Stimulated activated memory B cell treated with anti-CD40 and anti-IgM and Interleukin-4, amounts not matched to agents 10 μg/mL and 1 μg/mL and 100 μg/mL, for 72 hours (primary cell): ENCODE measurements at places on chromosomes 7 and 10.
A peak's percentile ranks its signal among the peaks of the same experiment; 100 is the strongest.

GRCh38 chr10:3470191-3470590 lies 297.6 kb upstream of the PITRM1 start:
- no peak for ATAC-seq

DNA sequence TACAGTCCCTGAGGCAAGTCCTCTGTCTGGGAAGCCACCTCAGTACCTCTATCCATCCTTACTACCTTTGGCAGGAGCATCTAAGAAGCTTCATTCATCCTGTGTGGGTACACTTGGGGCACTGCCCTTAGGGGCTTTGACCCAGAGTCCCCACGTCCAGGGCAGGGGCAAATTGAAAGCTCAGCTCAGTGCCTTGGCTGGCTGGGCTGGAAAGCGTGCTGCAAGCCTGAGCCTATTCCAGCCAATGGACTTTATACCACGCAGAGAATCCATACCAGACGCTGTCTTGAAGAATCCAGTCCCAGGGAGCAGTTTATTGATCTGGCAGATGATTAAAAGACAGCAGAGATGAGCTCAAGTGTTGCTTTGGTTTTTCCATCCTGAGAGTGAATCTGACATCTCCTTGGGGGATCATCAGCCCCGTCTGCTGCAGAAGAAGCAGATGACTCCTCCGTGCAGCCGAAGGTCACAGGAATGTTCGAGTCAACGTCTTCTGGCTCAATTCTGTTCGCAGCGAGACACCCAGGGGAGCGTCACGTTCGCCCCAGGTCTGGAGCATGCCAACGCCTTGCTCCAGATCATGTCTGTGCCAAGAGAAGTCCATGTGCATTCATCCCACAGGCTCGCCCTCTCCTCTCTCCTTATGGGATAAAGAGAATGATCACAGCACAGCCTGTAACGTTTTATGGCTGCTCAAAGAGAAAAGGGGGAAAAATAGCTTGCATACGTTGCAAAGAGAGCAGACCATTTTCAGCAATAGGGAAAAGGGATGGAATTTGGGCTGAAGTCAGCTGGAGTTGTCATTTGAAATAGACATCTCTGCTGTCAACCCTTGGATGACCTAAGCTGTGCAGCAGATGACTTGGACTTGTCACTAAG lies 35.8 kb upstream of the LYZL1 start:
- ATAC-seq, result no peak

- ATAC-seq, result peak; percentile 75
Observed at GRCh38 chr10:30434273-30435072, 489 bp downstream of the MAP3K8 start.

DNA sequence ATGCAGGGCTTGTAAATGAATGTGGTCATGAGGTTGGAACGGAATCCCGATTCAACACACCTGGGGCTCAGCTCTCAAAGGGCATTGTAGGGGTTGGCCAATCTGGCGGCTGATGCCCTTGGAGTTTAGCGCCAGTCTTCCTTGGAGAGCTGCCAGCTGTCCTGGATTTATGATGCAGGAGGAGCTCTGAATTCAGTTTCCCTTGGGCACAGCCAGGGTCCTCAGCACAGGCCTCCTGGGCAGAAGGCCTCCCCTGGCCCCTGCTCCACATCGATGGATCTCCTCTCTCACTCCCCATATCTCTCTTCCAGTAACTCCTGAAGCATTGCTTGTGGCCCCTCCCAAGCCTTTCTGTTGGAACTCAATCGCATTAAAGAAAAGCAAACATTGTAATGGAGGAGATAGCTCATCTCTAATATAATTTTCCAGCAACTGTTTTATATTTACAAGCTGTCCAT lies 985 bp upstream of the CYTH3 start:
- no peak for ATAC-seq

DNA sequence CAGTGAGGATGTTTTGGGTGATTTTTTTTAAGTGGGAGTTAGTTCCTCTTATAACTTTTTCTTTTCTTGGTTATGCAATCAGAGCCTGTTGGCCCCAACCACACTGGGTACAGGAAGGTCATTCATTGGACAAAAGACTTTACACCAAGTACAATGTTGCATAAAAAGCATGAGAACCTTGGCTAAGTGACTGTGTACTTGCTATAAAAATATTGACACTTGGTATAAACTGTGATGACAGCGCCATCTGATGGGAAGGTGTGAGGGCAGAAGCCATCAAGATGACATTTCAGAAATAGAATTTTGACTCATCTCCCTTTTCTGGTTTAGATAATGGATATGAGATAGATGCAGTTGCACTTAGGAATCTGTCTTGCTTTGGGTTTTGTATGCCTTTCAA lies 126.4 kb upstream of the CCDC6 start:
- peak; percentile 47 for ATAC-seq

- ATAC-seq, result peak; percentile 21
Observed at GRCh38 chr7:50268223-50268622, 36.3 kb upstream of the IKZF1 start.

DNA sequence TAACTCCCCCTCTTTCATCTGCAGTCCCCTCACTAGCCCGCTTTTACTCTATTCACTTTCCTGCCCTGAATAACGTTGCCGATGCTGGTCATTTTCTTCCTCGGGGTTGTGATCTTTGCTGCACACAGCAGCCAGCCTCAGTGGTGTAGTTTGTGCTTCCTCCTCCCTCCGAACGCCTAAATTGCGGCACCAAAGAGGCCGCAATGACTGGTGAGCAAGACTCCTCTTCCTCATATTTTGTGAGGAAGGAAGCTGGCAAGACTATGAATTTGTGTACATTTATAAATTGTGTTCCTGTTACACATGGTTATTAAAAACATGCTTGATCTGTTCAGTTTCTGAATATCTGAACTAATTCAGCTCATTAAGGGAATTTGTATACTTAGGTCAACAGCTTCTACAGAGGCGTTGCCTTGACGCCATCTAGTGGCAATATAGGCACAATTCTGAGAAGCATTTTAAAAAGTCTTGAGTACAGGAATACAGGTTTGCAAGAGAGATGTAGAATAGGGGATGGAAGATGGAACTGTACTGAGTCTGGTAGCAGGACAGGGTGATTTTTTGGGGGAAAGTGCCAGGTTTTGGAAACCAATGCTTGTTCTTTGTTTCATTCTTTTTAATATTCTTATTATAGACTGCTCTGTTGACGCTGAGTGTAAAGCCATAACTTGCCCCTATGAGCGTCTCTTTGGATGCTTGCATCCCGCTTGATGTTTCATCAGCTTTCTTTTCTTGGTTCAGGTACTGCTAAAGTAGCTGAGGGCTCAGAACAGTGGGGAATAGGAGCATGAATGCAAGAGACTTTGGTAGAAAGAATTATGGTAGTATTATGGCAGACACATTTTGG lies 4.1 kb upstream of the TAS2R5 start:
- no peak for ATAC-seq

- no peak for ATAC-seq
Observed at GRCh38 chr7:155744971-155745683, 67.1 kb downstream of the SHH start.

DNA sequence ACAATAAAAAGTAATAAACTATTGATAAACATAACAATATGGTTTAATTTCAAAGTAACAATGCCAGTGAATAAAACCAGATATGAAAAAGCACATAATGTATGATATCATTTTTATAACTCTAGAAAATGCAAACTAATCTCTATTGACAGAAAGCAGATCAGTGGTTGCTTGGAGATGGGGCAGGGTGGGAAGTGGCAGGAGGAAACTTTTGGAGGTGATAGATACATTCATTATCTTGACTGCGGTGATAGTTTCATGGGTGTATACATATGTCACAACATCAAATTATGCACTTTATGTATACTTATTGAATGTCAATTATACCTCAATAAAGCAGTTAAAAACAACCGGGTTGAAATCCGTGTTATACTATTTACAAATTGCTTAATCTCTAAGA lies 16.0 kb upstream of the C1GALT1 start:
- no peak for ATAC-seq

GRCh38 chr10:5921746-5922145 lies 31.7 kb downstream of the FBH1 start:
- ATAC-seq, result no peak

GRCh38 chr10:114319406-114320248 lies 80.6 kb downstream of the VWA2 start:
- no peak for ATAC-seq

- no peak for ATAC-seq
Observed at GRCh38 chr7:19701471-19701870, 7.4 kb downstream of the POLR1F start.

- ATAC-seq, result no peak
Observed at GRCh38 chr10:8306685-8307364, 252.3 kb downstream of the GATA3 start.

GRCh38 chr7:85638394-85638793 lies 451.5 kb upstream of the SEMA3D start:
- ATAC-seq, result no peak
